ENCODE measurements at places on chromosomes 11 and 22. TPM values are rescaled to one million over a fixed set of nuclear protein-coding genes. Genes with fewer than 3 reads are reported as not detected.

CCDC85B gene
- 27.5 TPM for total RNA-seq

DNA sequence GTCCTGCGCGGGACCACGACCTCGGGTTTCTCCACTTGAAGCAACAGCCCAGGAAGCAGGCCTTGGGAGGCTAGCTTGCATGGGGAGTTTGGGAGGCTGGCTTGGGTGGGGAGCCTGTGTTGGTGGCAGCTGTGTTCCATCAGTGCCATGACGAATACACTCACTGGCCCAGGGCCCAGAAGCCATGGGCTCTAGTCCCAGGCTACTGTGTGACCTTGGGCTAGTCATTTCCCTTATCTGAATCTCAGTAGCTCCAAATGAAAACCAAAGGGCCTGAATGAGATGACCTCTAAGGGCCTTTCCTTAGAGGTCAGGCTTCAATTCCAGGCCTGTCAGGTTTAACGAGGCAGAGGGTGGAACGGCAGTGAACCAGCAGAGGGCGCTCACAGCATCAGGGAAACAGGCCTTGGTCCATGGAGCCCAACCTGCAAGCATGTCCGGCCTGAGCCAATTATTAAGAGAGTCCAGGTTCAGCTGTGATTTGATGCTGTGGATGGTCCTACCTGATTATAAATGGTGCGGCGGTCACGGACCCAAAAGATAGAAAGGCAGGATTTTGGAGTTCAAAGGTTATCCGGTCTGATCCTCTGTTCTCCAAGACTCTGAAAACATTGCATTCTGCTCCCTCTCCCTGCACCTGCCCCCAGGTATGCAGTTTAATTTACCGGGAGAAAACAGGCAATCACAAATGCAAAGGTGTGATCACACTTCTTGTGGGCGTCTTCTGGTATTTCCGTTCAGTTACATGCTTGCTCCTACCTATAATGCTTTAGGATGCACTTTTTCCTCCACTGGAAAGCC is 15.9 kb downstream of the PTPN5 start:
- DNase-seq: peak; percentile 52

KCNE3 gene
- total RNA-seq: not detected

RBMXL2 gene
- not detected for total RNA-seq

- peak; percentile 62 for DNase-seq
These were observed 8.2 kb downstream of the SUSD2 start for GRCh38 chr22:24189249-24190158.

DNA sequence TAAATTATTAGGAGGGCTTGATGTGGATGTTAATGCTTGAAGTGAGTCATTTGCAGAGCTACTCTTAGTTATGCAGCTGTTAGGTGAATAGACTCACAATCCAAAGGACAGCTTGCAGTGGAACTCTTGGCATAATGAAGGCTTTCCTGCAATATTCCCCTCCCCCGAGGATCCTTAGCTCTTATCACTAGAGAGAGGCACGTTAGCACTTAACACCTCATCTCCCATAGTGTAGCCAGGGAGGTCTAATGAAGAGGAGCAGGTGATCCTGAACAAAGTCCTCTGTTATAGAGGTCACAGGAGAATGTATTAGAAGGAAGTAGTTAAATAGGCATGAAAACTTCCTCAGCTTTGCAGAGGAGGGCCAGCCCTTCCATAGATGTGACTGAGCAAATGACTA is 919.2 kb upstream of the FAT3 start:
- DNase-seq: no peak

NCR3LG1 gene
- 9.8 TPM for total RNA-seq

DNA sequence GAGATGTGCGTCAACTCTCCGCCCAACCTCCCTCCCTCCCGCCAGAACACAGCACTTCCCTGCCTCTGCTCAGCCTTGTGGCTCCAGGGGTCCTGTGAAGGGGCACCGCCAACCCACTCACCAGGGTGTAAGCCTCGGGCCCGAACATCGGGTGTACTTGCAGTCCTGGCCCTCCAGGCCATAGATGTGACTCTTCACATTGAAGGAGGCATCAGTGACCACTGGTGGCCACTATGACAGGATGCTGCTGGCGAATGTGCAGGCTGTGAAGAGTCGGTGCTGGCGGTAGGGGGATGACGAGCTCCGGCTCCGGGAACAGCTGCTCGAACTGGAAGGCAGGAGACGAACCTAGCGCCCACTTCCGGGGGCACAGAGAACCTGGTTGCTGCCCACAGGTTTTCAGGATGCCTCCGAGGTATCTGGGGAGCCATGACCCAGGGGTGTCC is 97.4 kb downstream of the MED15 start:
- no peak for DNase-seq
